Left lung (tissue), 14 donors: ENCODE measurements at places on chromosomes 4 and X. TPM values are rescaled to one million over a fixed set of nuclear protein-coding genes. Genes with fewer than 3 reads are reported as not detected.

The ARMCX4 gene
- 33.4 TPM for polyA plus RNA-seq

The CRMP1 gene
- polyA plus RNA-seq = 76.2 TPM

The SPOCK3 gene
- polyA plus RNA-seq = 2.1 TPM

The SORCS2 gene
- polyA plus RNA-seq = 4.9 TPM

The IGBP1 gene
- polyA plus RNA-seq = 106 TPM

The KLKB1 gene
- 1.2 TPM for polyA plus RNA-seq

The FGF16 gene
- polyA plus RNA-seq = 0.28 TPM

The WNK3 gene
- polyA plus RNA-seq = 5.5 TPM

The CHIC1 gene
- polyA plus RNA-seq = 9.0 TPM

The SSX1 gene
- not detected for polyA plus RNA-seq

The TASL gene
- polyA plus RNA-seq = 1.0 TPM

The RNF150 gene
- polyA plus RNA-seq = 15.2 TPM

The DUSP21 gene
- polyA plus RNA-seq = not detected

The CXCL1 gene
- polyA plus RNA-seq = 2.4 TPM

The NDUFC1 gene
- 61.3 TPM for polyA plus RNA-seq

The SFRP2 gene
- 9.9 TPM for polyA plus RNA-seq

The EFHC2 gene
- polyA plus RNA-seq = 5.0 TPM

The DUX4 gene
- polyA plus RNA-seq = not detected

The ODAM gene
- 13.8 TPM for polyA plus RNA-seq

The TEX11 gene
- not detected for polyA plus RNA-seq

The CLDN2 gene
- 62.4 TPM for polyA plus RNA-seq

The DDX53 gene
- not detected for polyA plus RNA-seq

The PDGFRA gene
- 129 TPM for polyA plus RNA-seq

The BCLAF3 gene
- 17.8 TPM for polyA plus RNA-seq

The CENPVL1 gene
- not detected for polyA plus RNA-seq

The COX18 gene
- 18.2 TPM for polyA plus RNA-seq

The USP46 gene
- polyA plus RNA-seq = 25.2 TPM
